ENCODE measurements at places on chromosomes 11 and 22. TPM values are rescaled to one million over a fixed set of nuclear protein-coding genes. Genes with fewer than 3 reads are reported as not detected.

The PLEKHA7 gene
- 8.4 TPM for total RNA-seq

The PRSS23 gene
- 1.5 TPM for total RNA-seq

The CHRNA10 gene
- 1.1 TPM for total RNA-seq

The OR4C16 gene
- total RNA-seq: not detected

GRCh38 chr11:75471176-75471973 is 38.4 kb upstream of the KLHL35 start:
- no peak for DNase-seq

GRCh38 chr11:34213366-34213765 is 107.9 kb downstream of the NAT10 start:
- no peak for DNase-seq

DNA sequence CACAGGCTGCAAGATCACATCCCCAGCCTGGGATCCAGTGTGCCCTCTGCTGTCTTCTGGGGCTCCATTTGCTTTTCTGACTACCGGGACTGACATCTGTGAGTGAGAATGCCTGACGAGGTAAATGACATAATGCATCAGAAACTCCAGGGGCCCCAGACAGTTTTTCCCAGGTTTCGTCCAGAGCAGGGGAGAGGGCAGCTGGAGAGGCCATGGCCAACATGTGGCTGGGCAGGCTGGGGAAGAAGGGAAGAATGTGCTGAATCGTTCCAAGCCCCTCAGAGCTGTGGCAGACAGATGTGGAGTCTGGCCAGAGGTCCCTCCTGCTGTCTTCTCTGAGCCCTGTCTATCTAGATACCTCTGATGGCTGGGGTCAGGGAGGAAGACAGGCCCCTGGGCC is 163.9 kb downstream of the TRIM29 start:
- DNase-seq: no peak

GRCh38 chr22:23237201-23237798 is 57.0 kb downstream of the BCR start:
- no peak for DNase-seq

DNA sequence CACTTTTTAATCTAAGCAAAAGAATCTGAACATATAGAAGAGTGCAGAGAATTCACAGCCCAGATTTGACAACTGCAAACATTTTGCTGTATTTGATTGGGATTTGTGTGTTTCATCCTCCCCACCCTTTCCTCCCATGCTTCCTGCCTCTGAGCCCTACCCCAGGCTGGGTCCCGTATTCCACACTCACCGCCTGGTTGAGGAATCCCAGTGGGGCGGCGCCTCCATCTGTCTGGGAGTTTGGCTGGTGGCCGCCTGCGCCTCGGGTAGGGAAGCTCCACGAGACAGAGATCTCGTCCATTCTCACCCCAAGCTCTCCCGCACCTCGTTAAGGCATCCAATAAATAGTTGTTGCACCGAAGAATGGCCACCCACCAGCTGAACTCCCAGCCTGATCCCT is 105.9 kb upstream of the SLC22A12 start:
- no peak for DNase-seq

DNA sequence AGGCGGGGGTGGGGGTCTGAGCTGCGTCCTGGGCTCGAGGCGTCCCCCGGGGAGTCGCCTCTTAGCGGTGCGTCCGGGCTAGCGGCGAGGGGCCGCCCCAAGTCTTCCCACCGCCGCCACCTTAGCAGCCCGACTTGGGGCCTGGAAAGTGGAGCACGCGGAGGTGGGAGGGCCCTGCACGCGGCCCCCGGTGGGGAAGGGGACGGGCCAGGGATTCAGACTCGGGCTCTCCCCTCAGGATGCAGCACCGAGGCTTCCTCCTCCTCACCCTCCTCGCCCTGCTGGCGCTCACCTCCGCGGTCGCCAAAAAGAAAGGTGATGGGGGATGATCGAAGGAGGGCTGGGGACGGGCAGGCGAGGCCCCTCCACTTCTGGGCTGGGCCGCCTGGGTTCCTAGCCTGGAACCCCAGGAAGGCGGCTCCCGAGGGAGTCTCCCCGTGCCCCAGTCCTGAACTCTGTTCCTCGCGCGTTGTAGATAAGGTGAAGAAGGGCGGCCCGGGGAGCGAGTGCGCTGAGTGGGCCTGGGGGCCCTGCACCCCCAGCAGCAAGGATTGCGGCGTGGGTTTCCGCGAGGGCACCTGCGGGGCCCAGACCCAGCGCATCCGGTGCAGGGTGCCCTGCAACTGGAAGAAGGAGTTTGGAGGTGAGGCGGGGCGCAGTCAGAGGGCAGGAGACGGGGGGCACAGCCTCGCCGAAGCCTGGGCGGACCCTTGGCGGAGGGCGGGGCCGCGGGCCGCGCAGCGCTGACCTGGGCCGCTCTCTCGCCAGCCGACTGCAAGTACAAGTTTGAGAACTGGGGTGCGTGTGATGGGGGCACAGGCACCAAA is 563 bp downstream of the MDK start:
- DNase-seq: peak; percentile 62

- no peak for DNase-seq
These were observed 21.7 kb downstream of the WNT11 start for GRCh38 chr11:76184551-76184993.

GRCh38 chr11:40100162-40100553 is 1359.3 kb downstream of the LRRC4C start:
- no peak for DNase-seq

DNA sequence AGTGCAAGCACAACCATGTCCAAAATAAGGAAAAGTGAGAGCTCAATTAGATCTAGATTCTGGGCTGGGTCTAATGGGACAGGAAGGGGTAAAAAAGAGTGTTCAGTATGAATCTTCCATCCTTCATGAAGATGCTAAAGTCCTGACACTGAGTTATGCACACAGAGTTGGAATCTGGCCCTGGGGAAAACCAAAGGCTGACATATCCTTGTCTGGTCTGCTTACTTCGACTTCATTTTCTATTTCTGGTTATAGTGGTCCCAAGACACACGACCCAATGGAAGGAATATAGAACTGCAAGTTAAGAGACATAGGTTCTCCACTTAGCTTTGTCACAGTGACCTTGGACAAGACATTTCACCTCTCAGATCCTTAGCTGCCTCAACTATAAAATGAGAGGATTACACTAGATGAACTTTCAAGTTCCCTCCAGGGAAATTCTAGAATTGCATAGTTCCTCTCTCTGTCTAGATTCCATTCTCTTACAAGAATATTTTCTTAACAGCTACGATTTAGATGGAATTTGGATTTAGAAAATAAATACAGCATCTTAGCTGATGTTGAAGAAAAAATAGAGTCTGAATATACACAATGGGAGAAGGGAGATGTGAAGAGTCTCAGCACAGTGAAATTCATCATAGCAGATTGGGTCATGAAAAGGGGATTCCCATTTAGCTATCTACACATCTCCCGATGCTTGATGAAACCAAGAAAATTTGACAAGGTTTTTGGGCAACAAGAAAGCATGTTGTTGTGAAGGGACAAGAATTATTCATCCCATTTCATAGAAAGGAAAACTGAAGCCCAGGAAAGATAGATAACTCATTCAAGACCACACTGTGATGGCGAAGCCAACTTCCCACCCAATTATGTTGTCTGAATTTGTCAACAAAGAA is 3.3 kb downstream of the BLID start:
- no peak for DNase-seq

DNA sequence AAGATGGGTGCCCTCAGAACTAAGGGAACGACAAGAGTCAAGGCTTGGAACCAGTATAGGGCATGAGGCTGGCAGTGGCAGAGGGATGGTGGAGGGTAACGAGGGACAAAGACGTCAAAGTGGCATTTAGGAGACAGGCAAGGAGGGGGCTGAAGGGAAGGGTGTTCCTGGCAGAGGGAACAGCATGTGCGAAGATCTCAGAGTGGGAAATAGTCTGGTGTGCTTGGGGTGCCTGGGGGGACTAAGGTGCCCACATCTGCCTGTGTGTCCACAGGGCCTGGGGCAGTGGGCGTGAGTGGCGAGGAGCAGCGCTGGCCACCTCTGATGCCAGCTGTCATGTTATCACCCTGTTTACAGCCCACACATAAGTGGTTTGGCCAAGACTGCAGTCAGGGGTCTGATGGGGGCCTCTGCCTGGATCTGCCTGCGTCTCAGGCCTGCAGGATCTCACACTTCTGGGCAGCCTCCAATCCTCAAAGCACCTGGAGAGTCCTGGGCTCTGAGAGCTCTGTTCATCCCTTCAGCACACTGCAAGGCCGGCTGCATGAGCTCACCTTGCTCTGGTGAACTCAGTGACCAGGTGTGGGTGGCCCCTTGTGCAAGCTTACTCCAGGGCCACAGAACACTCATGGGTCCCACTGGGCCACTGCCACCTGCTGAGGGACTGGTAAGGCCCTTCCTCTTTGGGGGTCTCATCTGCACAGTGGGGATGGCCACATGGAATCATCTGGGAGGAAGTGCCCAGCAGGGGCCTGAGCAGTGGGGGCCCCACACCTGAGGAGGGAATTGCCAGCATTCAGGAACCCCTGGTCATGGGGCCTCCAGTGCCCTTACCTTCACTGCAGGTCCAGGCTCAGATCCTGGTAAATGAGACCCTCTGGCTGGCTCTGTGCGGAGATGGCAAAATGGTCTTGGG is 89.7 kb upstream of the SHISAL1 start:
- DNase-seq: no peak

- DNase-seq: no peak
These were observed 686.9 kb downstream of the NTM start for GRCh38 chr11:132057266-132057665.

All from activated CD4-positive, alpha-beta T cell treated with anti-CD3 and anti-CD28 coated beads for 36 hours (primary cell).